Osteoblast (primary cell): ENCODE measurements at places on chromosomes 2 and 18.
A peak's percentile ranks its signal among the peaks of the same experiment; 100 is the strongest.

DNA sequence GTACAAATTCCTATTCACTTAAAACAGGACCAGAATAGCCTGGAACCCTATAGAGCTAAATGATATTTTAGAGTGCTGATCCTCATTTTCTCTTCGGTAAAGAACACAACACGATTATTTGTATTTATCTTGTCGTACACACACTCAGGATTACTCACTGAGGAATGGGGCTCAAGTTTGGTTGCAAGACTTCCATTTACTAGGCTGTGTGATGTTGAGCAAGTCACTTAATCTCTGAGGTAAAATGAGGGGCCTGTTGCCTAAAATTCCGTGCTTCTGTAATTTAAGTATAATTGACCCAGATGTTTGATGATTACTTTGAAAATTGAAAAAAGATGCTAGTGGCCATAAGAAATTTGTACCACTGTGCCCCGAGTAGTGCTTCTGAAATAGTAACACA, 42.6 kb upstream of the MAP4K3 start:
- peaks cover 8% of the 10 kb centered on the region for H3K4me1 ChIP-seq
- H3K27me3 ChIP-seq, result no peaks in the 10 kb centered on the region
- peaks cover 5% of the 10 kb centered on the region for H3K36me3 ChIP-seq
- no peak overlapping the region for H3K27ac ChIP-seq
- DNase-seq, result no peak

DNA sequence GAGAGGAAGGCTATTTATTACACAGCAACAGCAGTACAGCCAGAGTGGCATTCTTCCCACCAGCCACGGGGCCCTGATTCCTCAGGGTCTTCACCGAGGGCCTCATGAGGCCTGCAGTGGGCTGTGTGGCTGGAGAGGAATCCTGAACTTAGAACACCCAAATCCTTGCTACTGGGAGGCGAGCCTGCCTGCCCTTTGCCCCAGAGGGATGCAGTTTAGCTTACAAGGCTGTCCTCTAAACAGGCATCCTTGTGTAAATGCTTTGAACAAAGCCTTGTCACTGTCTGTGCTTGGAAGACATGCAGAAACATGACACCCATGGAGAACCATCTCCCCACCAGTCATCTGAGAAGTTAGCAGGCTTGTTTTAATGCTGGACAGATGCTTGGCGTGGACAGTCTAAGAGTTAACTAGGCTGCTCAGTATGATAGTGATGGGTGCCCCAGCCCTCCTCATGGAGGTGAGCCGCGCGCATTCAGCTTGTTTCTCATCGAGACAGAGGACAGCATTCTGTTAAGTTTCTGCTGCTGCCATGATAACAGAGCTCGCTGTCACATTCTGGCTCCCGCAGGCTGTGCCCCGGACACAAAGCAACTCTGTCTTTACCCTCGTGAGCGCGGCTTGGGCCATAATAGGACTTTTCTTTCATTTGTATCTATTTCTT, 42.9 kb downstream of the ADI1 start:
- H3K4me1 ChIP-seq, result no peaks in the 10 kb centered on the region
- H3K4me3 ChIP-seq, result no peak overlapping the region
- peak; percentile 25 for DNase-seq

GRCh38 chr2:101479328-101479727, 4.4 kb upstream of the RFX8 start:
- no peak overlapping the region for H3K4me3 ChIP-seq
- H3K4me1 ChIP-seq, result peaks cover 19% of the 10 kb centered on the region
- H3K27me3 ChIP-seq, result no peaks in the 10 kb centered on the region
- H3K27ac ChIP-seq, result no peak overlapping the region
- H3K36me3 ChIP-seq, result no peaks in the 10 kb centered on the region

DNA sequence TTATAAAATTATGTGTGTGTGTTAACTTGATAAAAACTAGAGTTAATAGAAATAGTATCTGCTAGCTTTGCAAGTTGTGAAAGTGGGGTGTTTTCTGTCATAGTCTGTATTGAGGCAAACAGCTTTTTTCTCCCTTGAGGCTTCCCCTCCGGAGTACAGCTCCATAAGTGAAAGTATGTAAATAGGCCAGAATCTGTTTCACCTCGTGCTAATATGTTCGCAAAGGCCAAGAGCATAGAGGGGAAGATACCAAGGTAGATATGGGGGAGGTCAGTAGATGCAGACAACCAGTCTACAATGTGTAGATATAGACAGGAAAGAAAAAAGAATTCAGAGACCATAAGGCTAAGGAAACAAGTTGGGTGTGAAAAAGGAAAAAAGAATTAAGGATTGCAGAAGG, 72.9 kb downstream of the PTRHD1 start:
- no peak overlapping the region for H3K27ac ChIP-seq
- no peak for DNase-seq
- H3K4me1 ChIP-seq, result peaks cover 8% of the 10 kb centered on the region
- no peaks in the 10 kb centered on the region for H3K36me3 ChIP-seq
- H3K4me3 ChIP-seq, result no peak overlapping the region

GRCh38 chr18:26057344-26057773, 33.1 kb downstream of the SS18 start:
- H3K27me3 ChIP-seq, result no peaks in the 10 kb centered on the region
- H3K4me1 ChIP-seq, result peaks cover 4% of the 10 kb centered on the region
- DNase-seq, result no peak
- H3K36me3 ChIP-seq, result peaks cover 40% of the 10 kb centered on the region
- peak overlapping the region; percentile 6 for H3K27ac ChIP-seq

GRCh38 chr2:176561706-176562105, 292.5 kb downstream of the MTX2 start:
- peaks cover 9% of the 10 kb centered on the region for H3K27me3 ChIP-seq
- DNase-seq, result no peak
- no peaks in the 10 kb centered on the region for H3K36me3 ChIP-seq
- H3K4me3 ChIP-seq, result no peak overlapping the region
- H3K4me1 ChIP-seq, result peaks cover 27% of the 10 kb centered on the region
- H3K27ac ChIP-seq, result peak overlapping the region; percentile 81

DNA sequence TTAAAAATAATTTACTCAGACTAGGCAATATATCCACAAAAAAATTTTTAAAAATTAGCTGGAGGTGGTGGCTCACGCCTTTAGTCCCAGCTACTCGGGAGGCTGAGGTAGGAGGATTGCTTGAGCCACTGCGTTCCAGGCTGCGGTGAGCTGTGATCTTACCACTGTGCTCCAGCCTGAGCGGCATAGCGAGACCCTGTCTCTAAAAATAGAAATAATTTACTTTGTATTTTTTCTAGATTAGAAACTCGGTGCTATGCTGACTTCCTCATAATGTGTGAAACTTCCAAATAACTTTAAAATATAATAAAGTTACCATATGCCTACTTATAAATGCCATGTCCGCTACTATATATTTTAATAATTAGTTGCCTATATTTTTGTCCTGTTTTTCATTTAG, 6.7 kb downstream of the PPIG start:
- no peaks in the 10 kb centered on the region for H3K36me3 ChIP-seq
- H3K27me3 ChIP-seq, result no peaks in the 10 kb centered on the region
- no peak for DNase-seq
- no peak overlapping the region for H3K4me3 ChIP-seq

- no peaks in the 10 kb centered on the region for H3K4me1 ChIP-seq
- H3K27me3 ChIP-seq, result no peaks in the 10 kb centered on the region
- no peak overlapping the region for H3K27ac ChIP-seq
- no peaks in the 10 kb centered on the region for H3K36me3 ChIP-seq
Measured at GRCh38 chr2:124159166-124159565, 134.1 kb downstream of the CNTNAP5 start.

DNA sequence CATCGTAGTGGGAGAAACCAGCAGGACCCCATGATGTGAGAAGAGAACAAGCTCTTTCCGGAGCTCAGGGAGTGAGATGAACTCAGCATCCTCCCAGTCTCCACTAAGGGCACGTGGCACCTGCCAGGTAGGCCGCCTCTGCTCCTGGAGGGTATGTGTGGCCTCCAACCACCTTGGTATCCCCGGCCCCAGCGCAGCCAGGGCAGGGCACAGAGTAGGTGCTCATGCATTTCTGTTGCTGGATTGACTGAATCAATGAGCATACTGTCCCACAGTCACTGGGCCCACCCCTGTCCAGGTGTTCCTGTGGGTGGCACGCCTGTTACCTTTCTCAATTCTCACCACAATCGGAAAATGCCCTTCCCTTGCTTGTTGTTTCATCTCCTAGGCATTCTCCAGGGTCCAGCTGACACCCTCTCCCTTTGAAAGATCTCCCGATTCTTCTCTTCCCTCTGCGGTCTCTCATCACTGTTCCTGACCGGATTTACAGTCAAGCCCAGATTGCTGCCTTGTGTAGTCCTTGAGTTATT, 138.5 kb upstream of the SMAD2 start:
- H3K36me3 ChIP-seq, result no peaks in the 10 kb centered on the region
- H3K4me1 ChIP-seq, result no peaks in the 10 kb centered on the region
- H3K4me3 ChIP-seq, result no peak overlapping the region

- no peak for DNase-seq
- H3K27ac ChIP-seq, result no peak overlapping the region
- no peaks in the 10 kb centered on the region for H3K4me1 ChIP-seq
- no peaks in the 10 kb centered on the region for H3K27me3 ChIP-seq
- no peaks in the 10 kb centered on the region for H3K36me3 ChIP-seq
Measured at GRCh38 chr2:16709769-16710168, 44.1 kb upstream of the CYRIA start.

DNA sequence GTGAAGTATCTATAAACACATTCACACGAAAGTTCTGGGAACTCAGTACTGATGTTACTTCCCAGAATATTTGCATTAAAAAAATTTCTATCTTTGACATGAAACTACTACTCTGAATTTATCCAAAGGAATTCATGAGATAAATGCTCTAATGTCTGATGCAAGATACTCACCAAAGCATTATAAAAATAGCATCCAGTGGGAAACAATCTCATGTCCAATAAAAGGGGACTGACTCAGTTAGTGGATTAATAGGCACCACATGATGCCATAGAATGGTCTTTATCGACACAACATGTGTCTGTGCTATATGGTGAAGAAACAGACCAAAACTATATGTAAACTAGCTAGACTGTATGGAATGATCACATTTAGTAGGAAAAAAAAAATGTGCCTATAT, 33.9 kb downstream of the LAMA3 start:
- peak overlapping the region; percentile 74 for H3K27ac ChIP-seq
- DNase-seq, result no peak
- H3K4me1 ChIP-seq, result peaks cover 31% of the 10 kb centered on the region
- no peaks in the 10 kb centered on the region for H3K36me3 ChIP-seq
- no peak overlapping the region for H3K4me3 ChIP-seq

DNA sequence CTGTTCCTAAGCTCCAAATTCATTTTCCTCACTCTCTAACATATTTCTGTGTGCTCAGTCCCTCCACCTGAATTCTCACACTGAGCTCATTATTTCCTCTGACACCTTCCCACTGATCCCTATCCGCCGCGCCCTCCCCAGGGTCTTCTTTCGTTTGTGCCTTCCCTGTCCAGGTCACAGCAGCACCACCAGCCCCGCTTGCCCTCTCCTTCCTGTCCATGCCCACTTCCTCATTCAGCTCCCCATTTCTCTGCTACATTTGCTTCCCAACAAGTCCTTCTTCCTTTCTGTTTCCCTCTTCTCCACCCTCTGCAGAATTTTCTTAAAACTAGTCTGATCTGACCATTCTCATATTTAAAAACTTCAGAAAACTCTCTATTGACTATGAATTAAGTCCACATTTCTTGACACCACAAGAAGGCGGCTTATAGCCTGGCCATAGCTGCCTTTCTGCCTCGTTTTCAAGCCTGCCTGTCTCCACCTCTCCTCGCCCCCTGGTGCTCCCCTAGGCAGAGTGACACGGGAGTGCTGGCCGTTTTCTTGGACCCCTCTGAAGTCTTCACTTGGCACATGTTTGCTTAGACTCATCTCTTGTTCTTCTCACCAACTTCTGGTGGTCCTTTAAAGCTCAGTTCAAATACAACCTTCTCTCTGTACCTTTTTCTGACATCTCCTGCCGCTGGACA, 138.7 kb upstream of the BOD1L2 start:
- no peaks in the 10 kb centered on the region for H3K36me3 ChIP-seq
- H3K4me3 ChIP-seq, result no peak overlapping the region
- no peak for DNase-seq
- peaks cover 11% of the 10 kb centered on the region for H3K4me1 ChIP-seq
- no peaks in the 10 kb centered on the region for H3K27me3 ChIP-seq

GRCh38 chr2:56287974-56288373, 104.2 kb downstream of the CCDC85A start:
- no peaks in the 10 kb centered on the region for H3K36me3 ChIP-seq
- no peak overlapping the region for H3K27ac ChIP-seq
- H3K4me1 ChIP-seq, result no peaks in the 10 kb centered on the region
- H3K4me3 ChIP-seq, result no peak overlapping the region

- H3K27ac ChIP-seq, result no peak overlapping the region
- H3K36me3 ChIP-seq, result no peaks in the 10 kb centered on the region
- no peak overlapping the region for H3K4me3 ChIP-seq
Measured at GRCh38 chr2:241279413-241279812, 36.1 kb downstream of the HDLBP start.

DNA sequence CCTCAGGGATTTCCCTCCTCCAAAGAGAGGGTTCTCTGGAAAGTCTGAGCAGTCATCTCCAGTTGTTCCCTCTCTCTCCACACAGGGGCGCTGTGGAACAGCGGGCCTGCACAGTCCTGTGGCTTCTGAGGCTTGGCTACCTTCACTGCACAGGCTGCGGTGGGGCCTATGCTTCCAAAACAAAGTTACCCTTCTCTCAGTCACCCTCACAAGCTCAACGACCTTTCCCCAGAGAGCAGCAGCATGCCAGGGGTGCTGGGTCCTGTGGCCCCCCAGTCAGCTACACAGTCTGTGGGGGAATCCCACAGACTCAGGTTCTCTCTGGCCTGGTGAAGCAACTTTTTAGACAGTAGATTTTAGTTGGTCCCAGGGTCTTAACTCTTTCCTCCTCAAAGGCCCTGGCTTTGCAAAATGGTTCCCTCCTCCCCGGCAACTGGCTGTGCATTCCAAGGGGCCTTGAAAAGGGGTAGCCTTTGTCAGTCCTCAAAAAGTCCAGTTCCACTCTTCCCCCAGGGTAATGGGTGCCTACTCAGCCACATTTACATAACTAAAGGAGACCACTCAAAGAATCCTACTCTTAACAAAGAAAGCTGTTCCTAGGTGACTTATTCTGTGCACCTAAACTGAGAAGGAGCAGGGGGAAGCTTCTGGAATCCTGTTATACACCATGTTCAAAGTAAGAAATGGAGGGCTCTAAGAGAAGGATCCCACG, 14.9 kb downstream of the B3GNT7 start:
- H3K27me3 ChIP-seq, result peaks cover 2% of the 10 kb centered on the region
- no peak for DNase-seq
- H3K4me3 ChIP-seq, result no peak overlapping the region
- H3K27ac ChIP-seq, result no peak overlapping the region
- no peaks in the 10 kb centered on the region for H3K36me3 ChIP-seq

GRCh38 chr18:61833387-61833786, 59.4 kb downstream of the RNF152 start:
- H3K27ac ChIP-seq, result peak overlapping the region; percentile 29
- H3K4me3 ChIP-seq, result no peak overlapping the region
- H3K36me3 ChIP-seq, result no peaks in the 10 kb centered on the region
- peak; percentile 76 for DNase-seq
- H3K4me1 ChIP-seq, result peaks cover 20% of the 10 kb centered on the region
